HFF-Myc (cell line): ENCODE measurements at places on chromosomes 6 and 20.

DNA sequence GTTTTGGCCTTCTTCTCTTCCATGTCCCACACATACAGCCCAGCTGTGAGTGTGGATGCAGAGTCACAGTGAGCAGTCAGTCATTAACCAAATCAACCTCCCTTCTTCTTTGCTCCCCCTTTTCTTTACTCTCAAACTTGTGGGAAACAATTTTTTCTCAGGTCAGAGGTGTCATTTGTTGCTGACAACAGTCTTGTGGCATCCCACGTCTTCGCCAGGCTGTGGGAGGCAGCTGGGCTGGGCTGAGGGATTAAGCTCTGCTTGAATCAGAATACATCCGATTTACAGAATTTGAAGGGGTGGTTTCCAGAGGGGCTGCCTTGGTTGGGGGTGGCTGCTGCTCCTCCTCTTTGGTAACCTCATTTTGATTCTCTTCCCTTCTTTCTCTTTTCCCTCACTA is 40.5 kb downstream of the SCGN start:
- DNase-seq: no peak

DNA sequence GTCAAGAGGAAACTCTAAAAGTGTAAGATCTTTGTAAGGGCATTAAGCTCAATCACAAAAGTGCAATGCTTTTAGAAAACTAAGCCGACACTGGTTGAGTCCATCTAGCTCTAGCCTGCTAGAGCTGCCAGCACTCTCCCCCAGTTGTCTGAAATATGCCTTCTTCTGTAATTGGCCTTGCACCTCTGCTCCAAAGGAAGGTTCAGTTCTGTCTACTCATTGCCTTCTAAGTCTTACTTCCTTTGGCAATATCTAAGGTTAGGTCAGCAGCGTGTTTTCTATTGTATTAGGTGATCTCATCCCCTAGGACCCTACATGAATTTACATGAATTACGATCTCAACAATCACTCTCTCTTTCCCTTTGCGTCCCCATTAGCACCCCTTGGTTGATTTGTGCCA is 378.6 kb downstream of the CBLN4 start:
- DNase-seq: no peak

GRCh38 chr6:104575536-104575935 is 284.2 kb downstream of the HACE1 start:
- no peak for DNase-seq

- DNase-seq: no peak
Observed at GRCh38 chr20:37245216-37246150, 16.1 kb downstream of the GHRH start.

DNA sequence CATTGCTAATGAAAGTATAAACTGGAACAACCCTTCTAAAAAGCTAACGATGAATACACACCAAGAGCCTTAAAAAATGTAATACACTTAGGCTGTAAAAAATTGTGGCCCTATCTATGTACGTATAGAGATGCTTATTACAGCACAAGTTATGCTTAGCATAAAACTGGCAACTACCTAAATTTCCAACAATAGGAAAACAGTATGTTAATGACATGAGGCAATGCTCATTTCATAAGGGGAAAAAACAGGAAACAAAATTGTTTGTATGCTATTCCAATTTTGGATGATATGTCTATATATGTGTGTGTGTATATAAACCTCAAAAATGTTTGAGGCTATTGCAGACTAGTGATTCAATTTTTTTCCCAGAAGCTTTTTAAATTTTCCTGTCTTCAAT is 82.5 kb downstream of the DTNBP1 start:
- DNase-seq: no peak

DNA sequence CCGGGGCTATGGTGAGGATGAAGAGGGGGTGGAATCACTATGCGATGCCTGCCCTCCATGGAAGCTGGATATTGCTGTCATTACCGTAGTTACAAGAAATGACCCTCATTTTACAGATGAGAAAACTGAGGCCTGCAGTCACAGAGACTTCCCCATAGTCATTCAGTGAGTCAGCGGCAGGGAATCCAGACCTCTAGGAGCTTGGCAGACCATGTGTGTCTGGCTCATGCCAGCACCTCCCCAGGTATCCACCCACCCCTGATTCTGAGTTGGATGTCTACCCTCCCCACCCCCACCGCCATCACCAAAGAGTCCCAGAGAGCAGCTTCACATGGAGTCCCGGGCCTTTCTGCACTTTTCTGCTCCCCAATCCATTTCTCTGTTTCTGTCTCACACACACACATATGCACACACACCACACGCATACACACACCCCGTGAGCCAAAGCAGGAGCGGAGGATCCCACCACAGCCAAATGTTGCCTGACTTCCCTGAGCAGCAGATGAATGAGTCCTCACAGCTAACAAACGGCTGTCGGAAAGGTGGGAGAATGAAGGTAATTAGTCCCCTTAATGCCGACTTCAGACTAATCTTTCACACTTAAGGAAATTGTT is 24.8 kb downstream of the CDH22 start:
- DNase-seq: no peak

- no peak for DNase-seq
Observed at GRCh38 chr6:4890191-4890590, 113.6 kb downstream of the RPP40 start.

DNA sequence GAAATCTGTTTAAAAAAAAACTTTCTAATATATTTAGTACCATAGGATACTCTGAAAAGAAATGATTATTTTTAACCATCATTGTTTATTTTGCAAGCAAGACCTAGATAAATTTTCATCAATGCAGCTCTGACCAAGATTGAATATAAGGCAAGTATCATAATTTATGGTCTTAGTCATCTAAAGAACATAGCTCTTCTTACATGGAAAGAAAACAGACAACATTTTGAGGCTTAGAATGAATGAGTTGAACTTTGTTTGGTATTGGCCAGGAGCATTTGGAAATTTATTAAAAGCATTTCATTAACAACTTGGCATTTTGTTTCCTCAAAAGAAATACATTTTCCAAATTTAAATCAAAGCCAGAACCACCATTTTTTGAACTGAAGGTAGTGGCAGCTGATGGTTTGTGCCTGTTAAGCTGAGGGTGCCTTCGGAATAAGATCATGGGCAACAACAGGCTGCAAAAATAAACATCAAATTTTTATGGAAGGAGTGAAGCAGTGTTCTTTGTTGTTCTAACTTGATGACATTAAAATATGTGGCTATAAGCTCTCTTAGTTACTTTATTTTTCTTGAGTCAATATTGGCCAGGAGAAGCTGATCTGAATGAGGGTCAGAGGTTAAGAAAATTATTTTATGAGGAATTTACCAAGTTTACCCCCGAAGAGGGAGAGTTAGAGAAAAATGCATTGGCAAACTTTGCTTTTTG is 6.7 kb upstream of the ATXN1 start:
- no peak for DNase-seq

DNA sequence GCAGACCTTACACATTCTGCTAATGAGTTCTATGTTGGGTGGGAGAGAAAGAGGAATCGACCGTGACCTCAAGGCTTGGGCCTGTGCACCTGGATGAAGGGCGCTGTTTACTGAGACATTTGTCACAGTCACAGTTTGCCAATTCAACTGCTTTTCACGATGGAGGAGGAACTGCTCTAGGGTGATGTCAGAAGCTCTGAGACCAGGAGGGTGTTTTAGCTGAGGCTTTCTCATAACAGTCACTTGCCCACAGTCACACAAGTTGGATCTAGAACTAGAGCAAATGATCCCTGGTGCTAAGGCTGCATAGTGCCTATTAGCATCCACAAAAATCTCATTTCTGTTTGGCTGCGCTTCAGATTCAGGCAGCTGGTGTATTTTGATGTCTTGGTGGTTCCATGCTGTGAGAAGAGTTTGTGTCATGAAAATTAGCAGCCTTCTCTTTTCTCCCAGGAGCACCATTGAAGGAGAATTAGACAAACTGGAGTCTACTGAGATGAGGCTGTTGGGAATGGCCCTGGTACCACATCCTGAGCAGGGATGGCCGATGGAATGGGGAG is 83.3 kb upstream of the TGM3 start:
- no peak for DNase-seq

- no peak for DNase-seq
Observed at GRCh38 chr6:128479991-128480390, 40.4 kb downstream of the PTPRK start.

- no peak for DNase-seq
Observed at GRCh38 chr6:156598855-156599180, 178.4 kb upstream of the ARID1B start.

- DNase-seq: no peak
Observed at GRCh38 chr20:58149437-58150091, 78.9 kb downstream of the ANKRD60 start.

GRCh38 chr6:11043961-11044711 is at the start of gene ELOVL2:
Gene ELOVL2 (minus strand): TSS chr6:11044305. CDS start chr6:11044230, 75 bp downstream.
- DNase-seq: no peak

DNA sequence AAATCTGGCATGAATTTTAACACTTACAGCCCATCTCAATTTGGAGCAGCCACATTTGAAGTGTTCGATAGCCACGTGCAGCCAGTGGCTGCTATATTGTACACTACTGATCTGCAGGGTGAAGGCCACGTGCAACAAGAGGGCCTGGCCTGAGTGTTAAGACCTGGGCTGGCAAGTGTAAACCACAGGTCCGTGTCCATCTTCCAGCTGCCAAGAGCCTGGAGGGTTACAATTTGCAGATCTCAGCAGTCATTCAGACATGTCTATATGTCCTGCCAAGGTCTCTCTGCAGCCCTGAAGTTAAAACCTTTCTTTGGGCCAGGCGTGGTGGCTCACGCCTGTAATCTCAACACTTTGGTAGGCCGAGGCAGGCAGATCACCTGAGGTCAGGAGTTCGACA is 14.1 kb downstream of the SGK2 start:
- DNase-seq: no peak

DNA sequence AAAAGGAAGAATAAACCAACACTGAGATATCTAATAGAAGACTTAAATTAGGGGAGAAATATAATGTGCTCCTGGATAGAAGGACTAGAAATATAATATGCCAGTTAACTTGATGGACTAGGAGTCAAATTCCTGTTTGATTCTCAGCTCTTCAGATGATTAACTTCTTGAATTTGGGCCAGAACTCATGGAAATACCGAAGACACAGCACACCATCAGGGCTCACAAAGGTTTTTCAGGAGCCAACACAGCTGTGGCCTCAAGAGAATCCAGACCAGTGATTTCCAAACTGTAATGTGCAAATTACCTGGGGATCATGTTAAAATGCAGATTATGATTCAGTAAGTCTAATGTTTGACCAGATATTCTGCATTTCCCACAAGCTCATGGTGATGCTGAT is 33.8 kb upstream of the LRRC1 start:
- DNase-seq: no peak

- DNase-seq: no peak
Observed at GRCh38 chr20:6744180-6744579, 23.3 kb upstream of the BMP2 start.

DNA sequence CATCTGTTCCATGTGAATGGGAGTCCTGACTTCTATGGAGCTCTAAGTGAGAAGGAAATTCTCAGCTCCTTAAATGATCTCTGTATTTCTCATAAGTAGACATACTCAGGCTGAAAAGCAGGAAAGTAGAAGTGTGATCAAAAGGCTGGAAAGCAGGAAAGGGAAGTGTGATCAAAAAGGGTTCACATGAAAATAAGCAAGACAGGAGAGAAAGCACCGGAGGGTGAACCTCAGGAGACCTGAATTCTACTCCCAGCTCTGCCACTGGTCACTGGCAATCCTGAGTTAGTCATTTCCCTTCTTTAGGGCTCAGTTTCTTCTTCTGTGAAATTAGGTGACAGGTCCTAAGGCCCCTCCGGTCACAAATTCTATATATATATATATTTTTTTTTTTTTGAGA is 55.5 kb upstream of the TRERF1 start:
- no peak for DNase-seq

DNA sequence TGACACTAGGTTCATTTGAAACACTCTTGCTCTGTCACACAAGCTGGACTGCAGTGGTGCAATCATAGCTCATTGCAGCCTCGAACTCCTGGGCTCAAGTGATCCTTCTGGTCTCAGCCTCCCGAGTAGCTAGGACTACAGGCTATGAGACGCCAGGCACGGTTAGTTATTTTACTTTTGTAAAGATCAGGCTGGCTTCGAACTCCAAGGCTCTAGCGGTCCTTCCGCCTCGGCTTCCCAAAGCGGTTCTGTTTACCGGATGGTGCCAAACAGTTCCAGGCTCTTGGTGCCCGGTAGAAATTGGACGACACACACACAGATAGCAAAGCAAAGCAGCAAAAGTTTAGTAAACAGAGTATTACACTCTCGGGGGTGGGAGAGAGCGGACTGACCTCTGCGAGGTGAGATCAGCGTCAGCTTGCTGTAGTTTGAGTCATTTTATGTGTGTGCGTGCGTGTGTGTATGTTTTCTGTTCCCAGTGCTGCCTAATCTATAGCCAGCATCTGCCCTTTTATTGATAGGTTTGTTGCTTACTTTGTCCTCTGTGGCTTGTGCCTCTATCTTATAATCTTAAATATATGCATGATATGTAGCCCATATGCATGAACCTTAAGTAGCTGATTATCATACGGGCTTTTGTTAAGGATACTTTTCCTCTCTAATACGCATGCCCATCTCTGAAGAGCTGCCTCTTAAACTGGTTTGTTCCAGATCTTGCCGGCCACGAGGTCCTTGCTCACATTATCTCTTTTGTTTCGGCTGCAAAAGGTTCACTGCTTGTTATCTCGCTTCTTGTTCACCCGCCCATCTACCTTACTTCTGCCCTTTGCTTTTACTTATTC is 75.2 kb downstream of the OR2B2 start:
- peak; percentile 78 for DNase-seq
